Amygdala (tissue), 56 donors: ENCODE measurements at places on chromosomes 1 and 21.
A peak's percentile ranks its signal among the peaks of the same experiment; 100 is the strongest.

DNA sequence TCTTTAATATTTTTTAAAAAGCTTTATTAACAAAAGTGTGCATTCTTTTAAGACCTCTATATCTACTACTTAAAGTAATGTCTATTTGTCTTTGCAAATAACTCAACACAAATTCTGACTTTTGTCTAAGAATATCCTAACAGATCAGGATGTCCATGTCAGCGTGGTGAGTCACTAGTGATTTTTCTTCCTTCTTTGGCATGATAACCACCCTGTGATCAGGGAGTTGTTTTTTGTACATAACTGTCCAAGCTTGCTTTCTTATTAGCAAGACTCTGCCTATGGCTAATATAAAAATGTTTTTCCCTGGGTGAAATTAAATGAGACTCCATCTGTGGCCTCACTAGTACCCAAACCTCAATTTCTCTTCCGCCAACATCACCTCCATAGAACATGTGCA is 688.9 kb upstream of the ADGRL2 start:
- DNase-seq = no peak

DNA sequence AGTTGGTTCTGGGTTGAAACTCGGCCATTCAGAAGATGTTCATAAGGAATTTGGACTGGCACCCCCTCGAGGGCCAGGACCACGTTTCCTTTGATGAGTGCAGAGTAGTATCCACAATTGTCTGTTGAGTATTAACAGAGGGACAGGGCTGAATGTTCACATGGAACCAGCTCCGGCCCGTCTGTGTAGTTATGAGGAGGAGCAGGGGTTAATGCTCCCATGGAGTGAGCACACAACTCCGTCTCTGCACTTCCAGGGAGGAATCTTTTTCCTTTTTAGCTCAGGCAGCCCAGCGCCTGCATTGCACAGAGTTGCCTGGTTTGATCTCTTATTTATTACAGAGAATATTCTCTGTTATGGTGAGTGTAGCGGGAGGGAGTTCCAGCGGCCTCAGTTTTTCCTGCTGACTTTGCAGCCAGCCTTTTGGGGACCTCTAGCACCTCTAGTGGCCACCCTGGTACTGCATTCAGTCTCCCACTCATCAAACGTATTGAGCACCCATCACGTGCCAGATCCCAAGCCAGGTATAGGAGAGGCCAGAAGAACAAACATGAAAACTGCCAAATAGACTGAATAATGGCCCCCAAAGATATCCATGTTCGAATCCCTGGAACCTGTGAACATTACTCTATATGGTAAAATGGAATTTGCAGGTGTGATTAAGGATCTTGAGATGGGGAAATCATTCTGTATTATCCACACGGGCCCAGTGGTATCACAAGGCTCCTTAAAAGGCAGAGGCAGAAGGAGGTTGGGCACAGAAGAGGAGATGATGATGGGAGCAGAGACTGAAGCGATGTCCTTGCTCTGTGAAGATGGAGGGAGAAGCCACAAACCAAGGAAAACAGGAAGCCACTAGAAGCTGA is 167.7 kb upstream of the CSF3R start:
- peak; percentile 31 for DNase-seq

DNA sequence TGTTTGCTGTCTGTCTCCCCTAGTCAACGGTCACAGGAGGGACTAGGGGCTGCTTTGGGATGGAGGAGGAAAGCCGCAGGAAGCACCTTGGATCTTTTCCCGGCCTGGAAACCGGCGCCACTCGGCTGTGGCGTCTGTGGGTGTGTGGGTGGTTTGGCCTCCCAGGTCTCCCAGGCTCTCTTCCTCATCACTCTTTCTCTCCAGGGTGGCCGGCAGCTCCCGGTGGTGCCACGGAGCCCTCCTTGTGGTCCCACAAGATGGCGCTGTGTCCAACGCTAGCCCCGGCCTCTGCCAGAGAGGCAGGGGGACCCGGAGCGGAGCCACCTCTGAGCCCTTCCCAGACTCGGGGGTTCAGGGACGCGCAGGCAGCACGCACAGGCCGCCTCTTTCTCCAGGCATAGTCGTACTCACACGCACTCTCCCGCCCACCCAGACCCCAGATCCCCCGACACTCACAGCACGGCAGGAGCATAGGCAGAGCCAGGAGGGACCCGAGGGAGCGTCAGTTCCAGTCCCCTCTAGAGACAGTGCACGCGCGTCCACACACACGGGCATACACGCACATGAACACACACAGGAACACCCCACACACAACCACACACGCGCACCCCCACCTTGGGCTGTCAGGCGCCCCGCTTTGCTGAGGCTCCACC is 31.2 kb downstream of the CDCP2 start:
- peak; percentile 38 for DNase-seq

GRCh38 chr1:224624432-224624831 is 8.3 kb downstream of the CNIH3 start:
- DNase-seq = no peak

GRCh38 chr1:206770531-206771337 is at the start of gene IL19:
Gene IL19 (plus strand): TSS chr1:206770773. CDS start chr1:206836663, 65,890 bp downstream.
- DNase-seq = no peak

- no peak for DNase-seq
These were observed 32.1 kb downstream of the ARID4B start for GRCh38 chr1:235295902-235296350.

GRCh38 chr1:175071276-175071943 is 3.8 kb downstream of the TNN start:
- DNase-seq = no peak

- no peak for DNase-seq
These were observed 7.7 kb upstream of the TTLL7 start for GRCh38 chr1:84006591-84006990.

- no peak for DNase-seq
These were observed at the start of gene GLMP for GRCh38 chr1:156295391-156295947. Gene GLMP (minus strand): TSS chr1:156295679. CDS start chr1:156295645, 34 bp downstream.

DNA sequence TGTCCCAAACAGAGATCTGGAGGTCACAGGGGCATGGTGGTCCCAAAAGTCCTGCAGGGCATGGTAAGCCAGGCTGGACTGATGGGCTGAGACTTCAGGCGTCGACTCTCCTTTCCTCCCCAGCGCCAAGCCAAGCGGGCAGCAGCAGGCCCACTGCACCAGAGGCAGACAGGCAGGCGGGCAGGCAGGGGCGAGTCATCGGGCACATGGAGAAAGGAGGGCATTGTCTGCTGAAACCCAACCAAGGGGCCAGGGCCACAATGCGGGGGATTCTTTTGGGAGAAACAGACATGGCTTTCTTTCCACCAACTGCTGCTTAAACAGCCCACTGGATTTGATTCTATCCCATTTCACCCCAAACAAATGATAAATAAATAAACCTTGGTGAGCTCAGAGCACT is 46.2 kb downstream of the TRABD2B start:
- DNase-seq = peak; percentile 81

DNA sequence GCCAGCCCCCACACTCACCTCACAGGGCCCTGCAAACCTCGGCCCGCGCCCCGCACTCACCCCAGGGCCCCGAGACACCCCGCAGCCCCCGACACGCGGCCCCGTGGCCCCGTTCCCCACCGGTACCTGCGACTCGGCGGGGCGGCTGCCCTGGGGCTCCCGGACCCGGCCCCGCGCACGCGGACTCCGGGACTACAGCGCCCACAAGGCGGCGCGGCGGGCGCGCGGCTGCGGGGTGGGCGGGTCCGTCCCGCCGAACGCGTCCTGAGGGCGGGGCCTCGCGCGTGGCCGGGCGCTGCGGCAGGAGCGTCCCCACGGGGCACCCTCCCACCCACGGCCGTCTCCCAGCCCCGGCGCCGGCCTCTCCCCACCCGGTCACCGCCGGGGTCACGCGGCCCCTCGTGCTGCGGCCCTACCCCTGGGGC is at the start of gene SLC19A1:
SLC19A1 (minus strand) TSS at position 199 of the 425 bp plus-strand sequence. CDS start 4,481 bp downstream, outside the sequence.
- no peak for DNase-seq

GRCh38 chr1:76892675-76893074 is 25.4 kb downstream of the ST6GALNAC5 start:
- no peak for DNase-seq

GRCh38 chr1:237556911-237557310 is 333.8 kb downstream of the ZP4 start:
- DNase-seq = no peak

DNA sequence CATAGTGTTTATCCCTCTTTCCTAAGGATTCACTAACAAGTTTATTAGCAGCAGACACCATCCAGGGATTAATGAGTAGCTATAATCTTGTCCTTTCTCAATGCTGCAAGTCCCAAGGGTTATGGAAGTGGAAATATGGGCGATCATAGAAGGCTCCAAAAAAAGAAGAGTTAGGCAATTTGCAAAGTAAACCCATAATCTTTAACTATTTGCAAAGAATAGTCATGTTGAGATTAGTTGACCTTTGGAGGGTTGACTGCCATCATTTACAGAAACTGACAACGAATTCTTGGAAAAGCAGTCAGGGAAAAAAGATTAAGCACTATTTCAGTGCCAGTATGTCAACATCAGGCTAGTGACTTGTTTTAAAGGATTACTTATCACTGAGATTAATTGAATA is 169.9 kb downstream of the KCNT2 start:
- DNase-seq = no peak

DNA sequence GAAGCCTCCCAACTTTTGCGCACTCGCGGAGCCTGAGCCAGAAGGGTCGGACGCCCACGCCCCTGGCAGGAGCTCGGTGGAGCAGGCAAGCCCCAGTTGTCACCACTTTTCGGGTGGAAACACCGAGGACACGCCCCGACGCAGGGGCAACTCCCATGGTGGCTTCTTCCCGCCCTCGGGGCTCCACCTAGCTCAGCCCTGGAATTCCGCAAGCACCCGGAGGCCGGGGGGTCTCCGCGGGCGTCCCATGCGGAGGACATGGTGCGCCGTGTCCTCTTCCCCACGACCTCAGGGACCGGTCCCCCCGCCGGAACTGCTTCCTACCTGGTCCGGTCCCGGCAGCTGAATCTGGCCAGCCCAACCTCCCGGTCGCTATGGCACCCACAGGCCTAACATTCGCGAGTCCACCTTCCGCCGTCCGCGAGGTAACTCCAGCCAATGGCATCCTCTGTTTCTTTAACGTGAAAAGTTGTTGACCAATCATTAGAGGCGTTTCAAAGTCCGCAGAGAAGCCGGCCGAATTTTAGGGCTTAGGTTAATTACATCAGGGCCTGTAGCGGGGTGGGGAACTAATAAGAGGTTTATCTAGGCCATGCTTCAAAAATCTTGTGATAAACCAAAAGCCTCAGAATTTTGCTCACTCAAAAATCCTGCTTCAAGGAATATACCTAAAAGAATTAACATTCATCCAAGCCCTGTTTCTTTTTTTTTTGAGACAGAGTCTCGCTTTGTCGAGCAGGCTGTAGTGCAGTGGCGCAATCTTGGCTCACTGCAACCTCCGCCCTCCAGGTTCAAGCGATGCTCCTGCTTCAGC is at the start of gene STPG1:
STPG1 (minus strand) TSS at position 433 of the 814 bp plus-strand sequence. CDS start 12,394 bp downstream, outside the sequence.
- DNase-seq = peak; percentile 51

- DNase-seq = no peak
These were observed 9.8 kb upstream of the CLDN14 start for GRCh38 chr21:36489776-36490165.

- DNase-seq = no peak
These were observed 117.5 kb downstream of the MACF1 start for GRCh38 chr1:39321979-39322378.

DNA sequence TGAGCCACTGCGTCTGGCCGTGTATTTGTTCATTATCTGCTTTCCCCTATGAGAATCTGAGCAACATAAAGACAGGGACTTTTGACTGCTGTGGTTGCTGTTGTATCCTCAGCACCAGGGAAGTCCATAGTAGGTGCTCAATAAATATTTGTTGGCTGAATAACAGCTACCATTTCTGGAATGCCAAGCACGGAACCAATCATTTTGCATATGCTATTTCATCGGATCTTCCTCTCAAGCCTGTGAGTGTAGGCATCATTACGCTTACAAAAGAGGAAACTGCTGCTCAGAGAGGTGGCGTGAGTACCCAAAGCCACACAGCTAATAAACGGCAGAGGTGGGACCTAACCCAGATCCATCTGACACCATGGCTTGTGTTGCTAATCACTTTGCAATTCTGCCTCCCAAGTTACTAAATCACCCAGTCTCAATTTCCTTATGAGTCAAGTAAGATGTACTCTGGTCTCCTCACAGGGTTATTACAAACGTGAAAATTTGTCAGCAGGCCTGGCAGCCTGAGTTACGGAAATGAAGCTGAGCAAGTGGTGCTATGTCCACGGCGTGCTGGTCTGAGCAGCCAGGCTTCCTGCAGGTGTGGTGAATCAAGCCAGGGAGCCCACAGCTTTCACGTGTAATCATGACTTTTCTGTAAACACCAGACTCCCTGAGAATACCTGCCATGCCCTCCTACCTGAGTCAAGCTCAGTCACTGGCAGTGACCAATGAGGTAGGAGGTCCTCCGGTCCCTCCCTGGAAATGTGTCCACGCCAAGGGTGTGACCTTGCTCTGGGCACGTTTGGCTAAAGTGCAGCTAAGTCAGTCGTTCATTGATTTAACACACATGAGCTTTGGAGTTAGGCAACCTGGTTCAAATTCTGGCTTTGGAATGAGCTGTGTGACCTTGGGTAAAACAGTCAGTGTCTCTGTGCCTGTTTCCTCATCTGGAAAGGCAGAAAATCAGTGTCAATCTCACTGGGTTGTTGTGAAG is 4.8 kb upstream of the RHCE start:
- DNase-seq = no peak

DNA sequence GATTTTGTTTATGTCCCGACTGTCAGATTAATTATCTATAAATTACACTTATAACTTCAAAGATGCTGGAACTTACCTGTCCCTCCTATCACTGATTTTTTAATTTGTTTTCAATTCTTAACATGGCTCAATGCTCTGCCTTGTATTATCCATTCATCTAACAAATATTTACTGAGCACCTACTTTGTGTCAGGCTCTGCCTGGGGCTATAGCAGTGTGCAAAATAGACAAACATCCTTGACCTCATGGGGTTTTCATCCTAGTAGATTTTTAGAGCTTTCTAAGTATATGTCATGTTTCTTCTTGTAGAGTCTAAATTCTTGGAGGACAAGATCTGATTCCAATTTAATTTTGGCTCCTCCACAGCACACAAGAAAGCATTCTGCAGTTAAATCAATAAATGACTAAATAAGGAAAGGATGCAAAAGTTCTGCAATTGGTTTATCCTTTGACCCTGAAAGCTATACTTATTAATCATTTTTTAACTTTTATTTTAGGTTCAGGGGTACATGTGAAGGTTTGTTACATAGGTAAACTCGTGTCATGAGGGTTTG is 10.8 kb upstream of the SMYD2 start:
- no peak for DNase-seq

- DNase-seq = no peak
These were observed 346.9 kb upstream of the SNX7 start for GRCh38 chr1:98314601-98315000.

DNA sequence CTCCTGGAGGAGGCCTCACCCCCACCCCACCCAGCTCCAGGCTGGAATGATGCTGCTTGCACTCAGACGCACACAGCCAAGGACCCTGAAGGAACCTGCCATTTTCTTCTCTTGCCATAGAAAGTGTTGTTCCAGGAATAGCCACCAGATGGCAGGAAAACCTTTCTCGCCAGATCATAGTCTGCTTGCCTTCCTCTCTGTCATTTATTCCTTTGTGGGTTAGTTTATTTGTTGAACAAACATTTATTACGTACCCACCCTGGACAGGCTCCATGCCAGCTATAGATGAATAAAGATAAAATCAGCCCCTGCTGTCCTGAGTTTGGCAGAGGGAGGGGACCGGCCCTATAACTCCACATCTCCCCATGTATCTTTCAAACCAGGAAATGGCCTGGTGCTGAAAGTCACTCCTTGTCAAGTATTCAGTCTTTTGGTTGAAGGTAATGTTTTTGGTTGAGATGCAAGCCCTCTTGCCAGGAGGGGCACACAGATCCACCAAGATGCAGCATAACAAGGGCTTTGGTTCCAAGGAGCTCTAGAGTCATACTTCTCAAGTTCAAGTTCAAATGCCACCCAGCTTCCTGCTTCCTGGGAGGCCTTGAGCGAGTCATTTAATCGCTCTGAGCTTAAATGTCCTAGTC is 7.0 kb upstream of the KCNC4 start:
- DNase-seq = peak; percentile 80

- DNase-seq = no peak
These were observed 361.7 kb upstream of the SGIP1 start for GRCh38 chr1:66172272-66172671.
